ENCODE measurements at places on chromosomes 5 and 9.

GRCh38 chr9:28121366-28121765, 548.1 kb upstream of the C9orf72 start:
- DNase-seq: no peak

- DNase-seq: no peak
Observed at GRCh38 chr9:79000230-79001002, 571.3 kb upstream of the TLE4 start.

DNA sequence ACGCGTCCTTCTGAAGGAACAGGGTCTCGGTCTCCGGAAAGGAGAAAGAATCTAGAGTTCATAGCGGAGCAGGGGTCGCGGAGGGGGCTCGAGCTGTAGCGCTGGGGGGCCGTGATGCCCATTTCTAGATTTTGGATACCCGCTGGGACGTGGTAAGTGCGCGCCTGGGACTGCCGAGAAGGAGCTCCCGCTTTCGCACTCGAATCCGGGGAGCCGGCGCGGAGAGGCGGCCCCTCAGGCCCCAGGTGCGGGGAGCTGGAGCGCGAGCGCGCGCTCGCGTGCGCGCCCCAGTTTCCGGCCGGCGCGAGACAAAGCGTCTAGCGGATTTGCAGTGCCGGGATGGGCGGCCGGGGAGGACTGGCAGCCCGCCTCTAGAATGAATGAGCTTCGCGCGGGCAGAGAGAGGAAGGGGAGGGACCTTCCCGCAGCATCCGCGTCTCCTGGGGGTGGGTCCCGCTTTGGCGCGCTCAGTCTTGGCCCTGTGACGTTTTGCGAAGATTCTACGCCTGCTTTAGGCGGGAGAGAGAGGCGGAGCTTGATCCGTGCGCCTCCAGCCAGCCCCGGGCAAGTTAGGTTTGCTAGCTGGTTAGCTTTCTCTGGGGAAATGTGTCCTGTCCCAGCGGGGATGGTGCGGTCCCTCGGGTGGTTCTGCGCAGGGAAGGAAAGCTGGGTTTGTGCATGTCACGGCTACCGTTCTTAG, 1.2 kb downstream of the LMNB1 start:
- DNase-seq: peak; percentile 99

DNA sequence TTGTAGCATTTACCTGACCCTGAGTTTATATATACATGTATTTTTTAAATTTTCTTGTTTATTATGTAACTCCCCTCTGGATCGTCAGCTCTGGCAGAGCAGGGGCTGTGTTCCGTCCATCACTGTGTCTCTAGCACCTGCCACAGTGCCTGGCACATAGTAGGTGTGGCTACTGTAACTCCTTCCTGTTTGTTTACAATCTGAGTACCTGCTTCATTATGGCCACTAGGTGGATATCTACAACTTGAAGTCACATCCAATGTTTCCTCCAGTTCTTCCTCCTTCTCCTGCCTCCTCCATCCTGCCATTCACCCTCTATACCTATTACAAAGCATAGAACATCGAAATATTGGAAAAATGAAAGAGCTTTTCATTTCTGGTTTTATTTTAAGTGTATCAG, 14.2 kb upstream of the PPP1R2B start:
- peak; percentile 7 for DNase-seq

GRCh38 chr5:29984156-29984540, 1209.3 kb upstream of the CDH6 start:
- peak; percentile 69 for DNase-seq

- no peak for DNase-seq
Observed at GRCh38 chr9:116276651-116277121, 123.1 kb downstream of the PAPPA start.

DNA sequence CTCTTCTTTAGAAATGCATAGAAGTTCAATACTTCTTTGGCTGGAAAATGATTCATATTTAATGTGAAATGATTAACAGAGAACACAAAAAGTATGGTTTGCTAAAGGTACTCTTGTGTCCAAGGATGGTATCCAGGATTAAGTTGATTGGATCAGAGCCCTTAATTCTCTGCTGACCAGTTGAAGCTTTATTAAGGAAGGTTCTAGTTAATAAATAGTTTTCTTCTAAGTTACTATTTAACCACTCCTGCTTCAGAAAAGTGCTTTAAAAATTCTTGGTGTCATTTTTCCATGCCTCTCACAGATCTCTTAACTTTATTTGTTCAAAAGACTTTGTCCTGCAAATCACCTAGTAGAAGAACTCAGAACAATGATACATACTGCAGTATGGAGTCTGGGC, 134.3 kb downstream of the MEF2C start:
- no peak for DNase-seq

DNA sequence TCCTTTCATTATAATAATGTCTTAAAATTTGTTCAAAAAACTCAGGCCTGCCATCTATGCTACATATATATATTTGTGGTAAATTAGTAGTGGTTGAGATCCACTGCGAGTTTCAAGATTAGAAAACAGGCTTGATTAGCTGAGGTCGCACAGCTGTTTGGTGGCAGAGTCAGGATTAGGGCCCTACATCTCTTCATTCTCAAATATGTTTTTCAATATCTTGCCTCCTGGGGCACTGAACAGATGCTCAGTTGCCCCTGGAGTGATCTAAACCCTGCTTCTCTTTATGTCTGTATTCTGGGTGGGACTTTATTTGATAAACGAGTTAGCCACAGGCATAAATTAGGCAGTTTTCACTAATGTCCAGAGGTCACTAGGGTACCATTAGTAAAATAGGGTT, 27.8 kb upstream of the CEP120 start:
- no peak for DNase-seq

DNA sequence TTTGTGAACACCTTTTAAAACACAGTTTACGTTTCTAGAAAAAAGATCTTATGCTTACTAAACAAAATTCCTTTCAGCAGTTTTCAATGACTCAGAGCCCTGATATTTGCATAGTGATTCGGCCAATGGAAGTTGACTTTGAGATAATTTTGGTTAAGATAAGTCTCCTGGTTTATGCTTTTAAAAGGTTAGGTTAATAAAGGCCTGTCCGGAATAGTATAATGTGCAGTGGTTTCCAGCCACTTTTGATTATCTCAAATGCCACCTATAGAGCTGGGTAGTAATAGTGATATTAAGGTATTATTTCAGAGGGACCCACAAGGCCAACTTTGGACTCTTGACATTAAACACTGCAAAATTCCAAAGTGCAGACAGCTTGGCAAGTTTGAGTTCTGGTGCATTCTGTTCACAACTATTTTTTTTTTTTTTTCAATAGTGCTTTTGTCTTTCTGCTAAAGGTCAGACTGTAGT, 86.1 kb downstream of the F2RL2 start:
- DNase-seq: no peak

DNA sequence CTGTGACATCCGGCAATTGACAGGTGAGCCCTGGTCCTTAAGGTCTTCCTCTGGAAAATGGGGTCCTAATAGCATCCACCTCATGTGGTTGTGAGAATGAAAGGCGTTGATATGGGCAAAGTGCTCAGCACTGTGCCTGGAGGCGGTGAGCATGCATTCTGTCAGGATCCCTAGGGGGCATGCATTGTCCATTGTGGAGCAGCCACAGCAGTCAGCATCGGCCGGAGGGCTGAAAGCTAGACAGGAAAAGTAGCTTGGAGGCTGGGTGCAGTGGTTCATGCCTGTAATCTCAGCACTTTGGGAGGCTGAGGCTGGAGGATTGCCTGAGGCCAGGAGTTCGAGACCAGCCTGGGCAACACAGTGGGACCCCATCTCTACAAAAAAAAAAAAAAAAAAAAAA, 122.2 kb downstream of the LHX2 start:
- peak; percentile 82 for DNase-seq

DNA sequence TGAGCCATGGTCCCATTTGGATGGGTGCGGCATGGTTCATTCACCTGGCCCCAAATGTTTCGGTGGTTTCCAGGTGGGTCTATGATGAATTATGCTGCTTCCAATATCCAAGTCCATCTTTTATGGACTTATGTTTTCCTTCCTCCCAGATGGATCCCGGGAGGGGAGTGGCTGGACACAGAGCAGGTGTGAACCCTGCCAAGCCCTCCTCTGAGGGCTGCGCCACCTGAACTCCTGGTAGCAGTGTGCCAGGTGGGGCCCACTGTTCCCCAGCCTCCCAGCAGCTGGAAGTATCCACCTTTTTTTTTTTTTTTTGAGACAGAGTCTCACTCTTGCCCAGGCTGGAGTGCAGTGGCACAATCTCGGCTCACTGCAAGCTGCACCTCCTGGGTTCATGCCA, 42.9 kb downstream of the WNK2 start:
- no peak for DNase-seq

DNA sequence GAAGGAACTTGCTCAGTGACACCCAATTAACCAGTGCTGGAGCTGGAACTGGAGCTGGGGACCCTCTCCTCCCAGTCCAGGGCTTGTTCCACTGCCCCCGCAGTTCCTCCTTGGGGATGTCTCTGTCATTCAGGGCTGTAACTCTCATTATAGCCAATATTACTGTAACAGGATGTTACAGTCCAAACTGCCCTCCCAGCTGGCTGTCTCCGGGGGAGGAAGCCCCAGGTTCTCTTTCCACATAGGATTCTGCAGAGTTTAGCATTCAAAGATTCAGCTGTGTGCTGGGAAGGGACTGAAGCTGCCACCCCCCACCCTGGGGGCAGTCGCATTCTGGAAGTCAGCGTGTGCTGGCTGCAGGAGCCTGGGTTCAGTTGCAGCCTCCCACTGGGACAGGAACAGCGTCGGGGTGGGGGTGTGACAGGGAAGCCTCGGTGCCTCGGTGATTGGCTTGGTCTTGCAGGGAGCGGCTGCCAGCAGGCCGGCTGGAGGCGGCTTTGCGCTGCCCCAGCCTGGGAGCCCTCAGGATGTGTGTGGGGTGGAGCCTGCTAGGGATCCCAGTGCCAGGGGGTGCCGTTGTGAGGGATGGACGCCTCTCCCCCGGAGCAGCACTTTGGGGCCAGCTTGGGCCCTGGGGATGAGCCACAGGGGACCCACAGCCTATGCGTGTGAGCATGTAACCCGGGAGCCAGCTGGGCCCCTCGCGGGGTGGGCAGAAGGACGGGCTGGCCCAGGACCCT, 101.1 kb downstream of the RGS3 start:
- DNase-seq: no peak

GRCh38 chr9:83106263-83106662, 43.3 kb upstream of the RASEF start:
- DNase-seq: no peak

DNA sequence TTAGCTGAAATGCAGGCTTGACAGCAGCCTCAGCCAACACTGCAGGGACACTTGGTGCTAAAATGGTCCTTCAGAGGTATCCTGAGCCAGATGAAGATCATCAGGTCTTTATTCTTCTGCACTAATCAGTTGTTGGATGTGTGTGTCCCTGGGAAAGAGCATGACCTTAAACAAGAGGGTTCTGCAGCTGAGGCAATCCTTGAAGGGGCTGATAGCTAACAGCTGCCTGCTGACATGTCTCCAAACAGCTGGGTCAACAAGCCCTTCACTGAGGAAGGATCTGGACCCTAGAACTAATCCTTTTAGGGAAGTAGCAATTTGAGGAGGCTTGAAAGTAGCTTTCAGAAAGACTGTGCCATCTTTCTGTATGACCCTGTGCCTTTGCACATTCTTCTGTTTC, 376.3 kb upstream of the ACTBL2 start:
- no peak for DNase-seq

GRCh38 chr5:41637869-41638268, 127.5 kb upstream of the PLCXD3 start:
- DNase-seq: peak; percentile 4

DNA sequence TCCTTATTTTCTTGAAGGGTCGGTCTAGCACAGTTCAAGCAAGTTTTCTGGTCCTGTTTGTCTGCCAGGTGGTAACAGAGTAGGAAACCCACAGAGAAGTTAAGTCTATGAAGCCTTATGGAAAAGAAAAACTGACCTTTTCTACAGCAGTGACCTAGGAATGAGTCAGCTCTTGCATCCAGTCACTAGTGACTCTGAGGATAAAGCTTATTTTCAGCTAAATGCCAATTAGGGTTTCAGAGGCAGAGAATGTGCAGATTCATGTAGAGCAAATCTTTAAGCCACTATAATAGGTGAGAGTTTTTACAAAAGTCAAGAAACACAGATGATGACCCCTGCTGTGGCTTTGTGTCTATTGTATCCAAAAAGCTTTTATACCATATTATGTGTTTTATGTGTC, 100.7 kb downstream of the CWC27 start:
- DNase-seq: no peak

DNA sequence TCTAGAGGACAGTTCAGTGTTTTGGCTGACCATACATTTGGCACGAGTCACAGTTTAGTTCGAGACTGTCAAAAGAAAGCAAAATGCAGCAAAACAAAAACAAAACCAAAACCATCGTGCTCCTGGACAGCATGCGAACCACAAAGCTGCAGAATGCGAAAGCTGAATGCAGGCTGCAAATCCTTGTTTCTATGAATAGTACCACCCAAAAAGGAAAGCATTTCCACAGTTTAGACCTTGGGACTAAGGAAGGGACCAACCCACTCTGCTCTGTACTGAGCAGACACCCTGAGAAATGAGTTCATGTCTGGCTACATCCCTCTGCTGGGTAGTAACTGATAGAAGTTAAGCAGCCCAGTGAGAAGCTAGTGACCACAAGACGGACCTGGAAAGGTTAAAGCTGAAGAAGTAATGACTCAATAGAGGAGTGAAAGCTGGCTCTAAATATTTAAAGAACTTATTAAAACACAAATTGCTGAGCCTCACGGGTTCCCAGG, 3.9 kb downstream of the GCNT4 start:
- DNase-seq: no peak

- no peak for DNase-seq
Observed at GRCh38 chr5:72325566-72326305, 5.6 kb downstream of the PTCD2 start.

- no peak for DNase-seq
Observed at GRCh38 chr5:149380466-149381121, 1.5 kb upstream of the IL17B start.

GRCh38 chr9:33272061-33272460, 7.2 kb downstream of the CHMP5 start:
- DNase-seq: no peak

DNA sequence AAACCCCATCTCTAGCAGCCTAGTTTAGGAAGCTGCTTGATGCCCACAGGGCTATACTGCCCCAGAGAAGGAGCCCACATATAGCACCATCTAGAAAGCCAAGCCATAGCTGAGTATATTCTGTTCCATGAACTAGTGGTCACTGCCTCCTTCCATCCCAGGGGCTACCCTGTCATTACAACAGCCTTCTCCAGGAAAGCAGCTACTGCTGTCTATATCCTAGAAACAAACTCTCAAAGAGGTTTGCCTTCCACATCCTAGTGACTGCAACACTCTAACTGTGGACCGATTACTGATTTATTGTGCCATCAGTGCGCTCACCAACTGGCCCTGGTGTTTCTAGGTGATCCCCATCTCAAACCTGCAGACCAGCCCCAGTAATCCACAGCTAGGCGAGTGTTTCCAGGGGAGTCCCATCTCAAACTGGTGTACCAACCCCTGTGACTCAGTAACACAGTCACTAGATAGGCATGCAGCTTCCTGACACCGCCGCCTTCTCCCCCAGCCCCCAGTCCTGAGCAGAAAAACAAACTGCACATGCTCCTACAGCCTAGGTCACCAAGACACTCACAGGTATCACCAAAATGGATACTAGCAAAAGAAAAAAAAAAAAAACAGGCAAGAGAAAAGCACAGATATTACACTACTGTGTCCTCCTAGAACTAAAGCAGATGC, 14.8 kb downstream of the SPTLC1 start:
- no peak for DNase-seq

- no peak for DNase-seq
Observed at GRCh38 chr5:8097146-8097545, 228.2 kb downstream of the MTRR start.

GRCh38 chr5:150043657-150044328, 42.6 kb downstream of the CSF1R start:
- peak; percentile 65 for DNase-seq
